ENCODE measurements at places on chromosomes 4 and X. TPM values are rescaled to one million over a fixed set of nuclear protein-coding genes. Genes with fewer than 3 reads are reported as not detected.

XK gene
- not detected for polyA plus RNA-seq

CDKL2 gene
- polyA plus RNA-seq = not detected

DSPP gene
- not detected for polyA plus RNA-seq

MID1 gene
- 5.9 TPM for polyA plus RNA-seq

NWD2 gene
- not detected for polyA plus RNA-seq

SLC49A3 gene
- polyA plus RNA-seq = 5.2 TPM

CFP gene
- polyA plus RNA-seq = 0.15 TPM

DNA sequence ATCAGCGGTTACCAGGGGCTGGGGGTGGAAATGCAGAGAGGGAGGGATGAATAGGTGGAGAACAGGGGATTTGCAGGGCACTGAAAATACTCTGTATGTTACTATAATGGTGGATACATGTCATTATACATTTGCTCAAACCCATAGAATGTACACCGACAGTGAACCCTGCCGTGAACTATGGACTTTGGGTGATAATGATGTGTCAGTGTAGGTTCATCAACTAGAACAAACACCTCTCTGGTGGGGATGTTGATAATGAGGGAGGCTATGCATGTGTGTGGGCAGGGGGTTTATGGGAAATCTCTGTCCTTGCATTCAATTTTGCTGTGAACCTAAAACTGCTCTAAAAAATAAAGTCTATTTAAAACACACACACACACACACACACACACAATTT is 11.5 kb downstream of the HPSE start:
- no peak for DNase-seq

GRCh38 chr4:64780664-64781063 is 371.4 kb upstream of the TECRL start:
- no peak for DNase-seq

DNA sequence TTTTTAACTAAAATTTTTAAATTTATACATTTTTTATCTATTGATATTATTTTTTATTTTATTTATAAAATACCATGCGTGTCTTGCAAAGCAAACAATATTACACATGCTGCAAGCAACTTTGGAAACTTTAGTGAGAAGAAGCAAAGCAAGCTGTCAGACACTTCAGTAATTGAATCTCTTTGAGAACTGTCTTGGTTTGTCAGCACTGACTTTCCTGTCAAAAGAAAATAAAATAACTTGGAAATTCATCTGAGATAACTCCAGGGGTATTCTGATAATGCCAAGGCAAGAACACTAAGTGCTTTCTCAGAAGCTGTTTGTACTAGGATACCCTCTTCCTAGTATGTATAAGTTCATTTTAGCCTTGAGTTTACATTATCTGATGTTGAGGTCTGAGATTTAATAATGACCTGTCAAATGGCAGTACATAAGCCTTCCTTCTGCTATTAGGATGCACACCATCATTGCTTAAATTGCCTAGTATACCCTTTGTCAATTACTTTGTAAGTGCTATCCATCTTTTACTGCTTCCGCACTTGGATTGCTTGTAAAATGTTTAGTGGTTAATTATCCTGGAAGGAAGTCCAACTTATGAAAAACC is 624.2 kb upstream of the AGA start:
- DNase-seq = no peak

- peak; percentile 83 for DNase-seq
These were observed 6.3 kb downstream of the AREG start for GRCh38 chr4:74451214-74451661.

DNA sequence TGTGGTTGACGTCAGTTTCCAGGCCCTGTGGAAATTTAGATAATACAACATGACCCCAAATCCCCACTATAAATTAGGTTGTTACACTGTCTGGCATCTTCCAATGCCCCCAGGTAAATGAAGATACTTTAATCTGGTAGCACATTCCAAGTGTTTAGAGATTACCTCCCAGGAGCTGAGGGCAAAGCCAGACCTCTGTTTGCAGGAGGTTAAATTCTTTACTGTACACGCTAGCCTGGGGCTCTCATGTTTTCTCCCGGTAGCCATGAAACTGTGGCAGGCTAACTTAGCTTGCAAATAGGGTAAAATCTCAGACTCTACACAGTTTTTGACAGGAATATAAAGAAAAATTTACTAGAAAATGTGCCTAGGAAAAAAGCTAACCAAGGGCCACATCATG is 450.0 kb downstream of the PDGFC start:
- DNase-seq = no peak

DNA sequence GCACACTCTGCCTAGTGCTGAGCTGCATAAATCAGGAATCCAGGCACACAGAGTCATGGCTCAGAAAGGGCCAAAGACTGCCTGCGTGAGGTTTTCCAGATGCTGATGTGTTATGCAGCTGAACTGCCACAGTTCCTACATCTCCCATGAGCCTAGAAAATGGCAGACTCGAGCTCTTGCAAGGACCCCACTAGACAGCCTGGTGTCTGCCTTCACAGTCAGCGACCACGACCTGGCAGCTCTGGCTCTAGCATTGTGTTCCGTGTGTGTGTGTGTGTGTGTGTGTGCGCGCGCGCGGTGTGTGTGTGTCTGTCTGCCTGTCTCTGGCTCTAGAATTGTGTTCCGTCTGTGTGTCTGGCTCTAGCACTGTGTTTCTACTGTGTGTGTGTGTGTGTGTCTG is 203.6 kb upstream of the AGTR2 start:
- DNase-seq = peak; percentile 45

DNA sequence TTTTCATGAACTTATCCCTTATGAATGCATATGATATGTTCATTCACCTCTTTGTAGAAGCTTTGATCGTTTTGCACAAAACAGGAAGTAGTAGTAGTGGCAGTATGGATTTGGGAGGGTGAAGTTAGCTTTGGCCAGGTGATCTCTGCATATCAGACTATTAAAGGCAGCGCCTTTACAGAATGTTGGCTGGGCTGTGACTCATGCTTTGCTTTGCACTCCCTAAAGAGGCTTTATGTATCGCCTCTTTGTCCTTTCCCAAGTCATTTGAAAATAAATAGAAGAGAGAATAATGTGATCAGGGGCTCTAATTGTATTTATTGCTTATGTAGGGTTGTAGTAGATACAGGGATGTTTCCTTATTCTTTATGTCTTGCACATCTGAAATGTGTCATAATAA is 50.4 kb downstream of the SHROOM3 start:
- no peak for DNase-seq

DNA sequence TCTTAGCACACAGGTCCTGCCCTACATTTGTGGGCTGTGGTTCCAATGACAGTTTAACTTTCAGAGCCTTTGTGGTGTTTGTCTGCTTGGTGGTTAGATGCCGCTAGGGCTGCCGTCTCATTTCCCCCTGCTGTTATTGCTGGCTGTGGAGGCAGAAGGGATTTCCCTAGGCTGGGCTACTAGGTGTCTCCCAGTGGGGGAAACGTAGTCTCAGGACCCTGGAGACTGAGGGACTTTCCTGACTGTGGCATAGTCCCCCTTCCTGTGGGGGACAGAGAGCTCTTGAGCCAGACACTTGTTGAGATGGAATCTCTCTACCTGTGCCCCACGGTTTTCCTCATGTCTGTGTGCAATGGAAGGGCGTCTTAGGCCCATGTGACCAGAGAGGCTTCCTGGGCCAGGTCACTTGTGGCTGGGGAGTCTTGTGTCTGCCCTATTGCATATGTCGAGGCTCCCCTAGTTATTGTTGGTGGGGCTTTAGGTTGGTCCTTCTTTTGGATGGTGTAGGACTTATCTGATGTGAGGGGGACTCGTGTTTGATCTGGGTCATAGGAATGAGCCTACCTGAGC is 68.2 kb downstream of the ARHGAP10 start:
- DNase-seq = no peak

DNA sequence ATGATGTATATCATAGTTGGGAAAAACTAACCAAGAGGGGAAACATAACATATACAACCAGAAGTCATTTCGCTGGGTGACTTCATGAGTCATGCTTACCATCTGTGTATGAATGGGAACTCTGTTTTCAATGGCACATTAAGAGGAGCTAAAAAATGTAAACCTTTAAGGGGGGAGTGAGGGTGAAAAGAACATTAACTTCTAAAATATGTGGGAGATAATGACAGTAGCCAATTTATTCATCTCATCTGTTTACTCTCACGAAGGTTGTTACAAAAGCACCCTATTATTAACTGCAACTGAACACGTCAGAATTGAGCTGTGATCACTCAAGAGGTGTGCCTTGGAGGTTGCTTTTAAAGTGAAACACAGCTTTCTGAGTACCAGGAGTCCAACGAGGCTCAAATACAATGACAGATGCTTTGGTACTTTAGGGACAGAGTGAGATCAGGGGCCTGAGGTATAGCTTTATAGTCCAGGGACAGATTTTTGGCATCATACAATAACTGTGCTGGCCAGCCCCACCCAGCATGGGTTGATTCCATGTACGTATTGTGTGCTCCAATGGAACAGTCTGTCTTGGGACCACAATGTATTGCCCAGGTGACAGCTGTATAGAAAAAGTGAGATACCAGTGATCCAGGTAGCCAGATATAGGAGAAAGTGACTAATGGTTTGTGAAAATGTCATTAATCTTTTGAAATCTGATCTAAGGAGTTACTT is 107.3 kb downstream of the AMMECR1 start:
- DNase-seq = peak; percentile 82

DNA sequence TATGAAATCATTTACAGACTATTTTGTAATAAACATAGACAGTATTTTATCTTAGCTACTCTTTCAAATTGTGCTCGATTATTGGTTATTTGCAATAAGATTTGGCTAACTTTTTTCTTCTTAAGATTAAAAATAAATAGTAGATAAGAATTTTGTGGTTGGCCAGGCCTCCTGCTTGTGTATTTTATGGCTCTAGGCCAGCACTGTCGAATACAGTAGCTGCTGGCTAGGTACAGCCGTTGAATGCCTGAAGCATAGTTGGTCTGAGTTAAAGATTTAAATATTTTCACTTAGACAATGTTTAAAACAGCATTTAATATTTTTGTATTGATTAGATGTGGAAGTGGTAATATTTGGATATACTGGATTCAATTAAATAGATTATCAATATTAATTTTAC is 481.0 kb downstream of the SPRY1 start:
- no peak for DNase-seq

DNA sequence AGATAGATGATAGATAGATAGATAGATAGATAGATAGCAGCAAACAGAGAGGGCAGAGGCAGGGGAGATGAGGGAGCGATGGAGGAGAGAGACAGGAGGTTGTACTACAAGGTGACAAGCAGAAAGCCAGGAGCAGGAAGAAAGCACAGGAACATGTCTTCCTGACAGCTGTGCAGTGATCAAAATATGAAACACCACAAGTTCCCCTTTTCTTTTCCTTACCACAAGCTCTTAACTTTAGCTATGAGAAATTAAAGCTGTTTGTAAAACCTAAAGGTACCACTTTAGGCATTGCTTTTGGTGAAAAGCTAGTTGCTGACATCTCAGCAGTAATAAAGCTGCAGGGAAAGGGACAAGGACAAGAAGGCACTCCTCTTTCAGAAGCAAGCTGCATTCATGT is 9.1 kb upstream of the MAGED4B start:
- no peak for DNase-seq

GRCh38 chrX:13007519-13008188 is 32.7 kb downstream of the TMSB4X start:
- DNase-seq = peak; percentile 79

GRCh38 chrX:7950865-7951264 is 23.7 kb upstream of the PNPLA4 start:
- no peak for DNase-seq

- no peak for DNase-seq
These were observed 442.9 kb upstream of the RASGEF1B start for GRCh38 chr4:81914623-81915022.

GRCh38 chrX:130179579-130180215 is 7.9 kb downstream of the RAB33A start:
- peak; percentile 25 for DNase-seq

GRCh38 chr4:161280929-161281328 is 882.9 kb downstream of the FSTL5 start:
- no peak for DNase-seq

DNA sequence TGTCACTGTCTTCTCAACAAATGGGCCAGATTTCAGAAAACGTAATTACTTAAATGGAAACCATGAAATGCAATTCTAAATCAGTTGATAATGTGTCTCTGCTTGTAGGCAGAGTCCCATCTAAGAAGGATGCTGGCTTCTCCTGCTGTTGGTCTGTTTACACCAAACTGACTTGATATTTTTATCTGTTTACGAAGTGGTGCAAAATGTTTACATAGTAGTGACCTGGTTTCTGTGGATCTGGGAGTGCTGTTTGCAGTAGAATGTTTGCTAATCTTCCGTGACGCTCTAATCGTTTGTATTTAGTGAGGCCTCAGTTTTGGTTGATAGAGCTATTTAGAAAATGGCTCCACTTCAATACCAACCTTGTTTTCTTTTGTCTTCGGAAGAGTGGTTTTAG is 213.5 kb downstream of the VEGFC start:
- no peak for DNase-seq

DNA sequence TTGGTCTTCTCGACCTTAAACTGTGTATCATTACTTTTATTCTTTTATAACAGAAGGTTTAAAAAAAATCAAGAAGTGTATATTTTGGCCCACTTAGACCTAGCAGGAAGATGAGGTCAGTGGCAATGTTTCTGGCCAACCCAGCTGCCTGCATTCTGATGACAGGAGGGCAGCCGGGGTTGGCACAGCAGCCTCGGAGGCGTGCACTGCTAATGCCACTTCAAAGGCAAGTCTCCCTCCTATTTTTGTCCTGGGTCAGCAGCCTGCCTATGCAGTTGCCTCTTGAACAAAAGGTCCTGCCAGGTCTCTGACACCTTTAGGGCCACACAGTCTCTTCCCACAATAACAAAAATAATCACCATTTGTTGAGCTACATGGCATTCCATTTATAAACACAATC is 89.4 kb upstream of the MYOZ2 start:
- DNase-seq = no peak

DNA sequence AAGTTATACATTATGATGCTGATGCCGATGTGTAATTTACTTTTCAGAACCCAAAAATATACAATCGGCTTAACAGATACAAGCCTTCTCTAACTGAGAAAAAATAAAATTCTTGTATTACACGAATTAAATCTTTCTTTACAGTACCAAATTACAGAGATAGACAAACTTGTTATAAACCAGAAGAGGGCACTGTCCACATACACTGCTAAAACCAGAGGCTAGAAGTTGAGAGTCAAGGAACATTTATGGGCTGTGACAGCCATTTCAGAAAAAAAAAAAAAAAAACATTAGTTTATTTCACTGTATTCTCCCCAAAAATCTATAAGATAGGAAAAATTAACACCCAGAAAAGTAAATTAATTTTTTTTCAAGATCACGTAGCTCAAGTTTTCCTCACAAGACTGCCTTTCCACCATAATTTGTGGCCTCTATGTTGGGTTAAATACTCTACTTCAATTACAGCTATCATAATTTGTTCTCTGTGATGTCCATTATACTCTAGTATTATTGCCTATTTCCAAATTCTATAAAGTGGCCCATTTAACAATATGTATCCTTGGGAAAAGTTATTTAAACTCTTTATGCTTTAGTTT is 12.0 kb downstream of the EREG start:
- peak; percentile 82 for DNase-seq

DNA sequence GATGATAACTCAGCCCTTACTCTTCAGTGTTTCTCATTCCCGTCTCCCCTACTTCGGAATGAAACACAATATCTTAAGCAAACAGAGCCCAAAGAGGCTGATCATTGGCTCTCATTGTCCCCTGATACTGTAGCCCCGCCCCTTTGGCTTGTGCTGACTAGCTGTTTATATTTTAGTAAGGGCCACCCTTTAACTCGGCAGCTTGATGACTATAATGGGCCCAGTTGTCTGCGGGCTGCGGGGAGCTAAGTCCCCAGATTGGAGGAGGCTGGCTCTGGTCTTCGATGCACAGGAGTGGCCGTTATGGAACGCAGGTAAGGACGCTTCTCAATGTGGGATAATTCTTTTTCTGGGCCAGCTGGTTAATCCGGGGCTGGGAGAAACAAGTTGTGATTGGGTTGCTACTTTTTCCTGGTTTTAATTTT is at the start of gene TRIM2:
Gene TRIM2 (plus strand): TSS at position 197 of the 425 bp plus-strand sequence. CDS start 88 bp downstream, at position 285.
- peak; percentile 66 for DNase-seq

Data from GM23248 (cell line).